GM10248 (cell line): ENCODE measurements at places on chromosomes 3 and 15.

- no peak for DNase-seq
Measured at GRCh38 chr3:171984883-171985282, 54.5 kb upstream of the FNDC3B start.

GRCh38 chr3:161319867-161320266 lies 51.5 kb downstream of the SPTSSB start:
- no peak for DNase-seq

GRCh38 chr15:92883876-92884435 lies 16.2 kb upstream of the CHD2 start:
- DNase-seq: no peak

DNA sequence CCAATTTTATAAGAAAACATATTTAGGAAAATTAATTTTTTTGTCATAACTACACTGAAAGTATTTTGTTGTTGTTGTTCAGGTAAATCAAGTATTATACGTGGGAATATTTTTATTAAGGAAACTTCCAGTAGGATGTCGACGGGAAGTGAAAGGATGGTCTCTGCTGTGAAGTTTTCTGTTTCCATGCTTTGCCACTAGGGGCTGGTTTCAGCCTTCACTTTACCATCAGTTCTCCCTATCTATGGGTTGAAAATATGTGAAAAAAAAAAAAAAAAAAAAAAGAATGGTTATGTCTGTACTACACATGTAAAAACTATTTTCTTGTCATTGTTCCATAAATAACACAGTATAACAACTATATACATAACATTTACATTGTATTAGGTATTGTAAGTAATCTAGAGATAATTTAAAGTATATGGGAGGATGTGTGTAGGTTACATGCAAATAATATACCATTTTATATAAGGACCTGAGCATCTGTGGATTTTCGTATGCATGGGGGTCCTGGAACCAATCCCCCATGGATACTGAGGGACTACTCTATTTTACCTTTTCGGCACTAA lies 136.7 kb downstream of the SMAD6 start:
- DNase-seq: no peak

- no peak for DNase-seq
Measured at GRCh38 chr3:72160351-72160750, 375.4 kb upstream of the PROK2 start.

DNA sequence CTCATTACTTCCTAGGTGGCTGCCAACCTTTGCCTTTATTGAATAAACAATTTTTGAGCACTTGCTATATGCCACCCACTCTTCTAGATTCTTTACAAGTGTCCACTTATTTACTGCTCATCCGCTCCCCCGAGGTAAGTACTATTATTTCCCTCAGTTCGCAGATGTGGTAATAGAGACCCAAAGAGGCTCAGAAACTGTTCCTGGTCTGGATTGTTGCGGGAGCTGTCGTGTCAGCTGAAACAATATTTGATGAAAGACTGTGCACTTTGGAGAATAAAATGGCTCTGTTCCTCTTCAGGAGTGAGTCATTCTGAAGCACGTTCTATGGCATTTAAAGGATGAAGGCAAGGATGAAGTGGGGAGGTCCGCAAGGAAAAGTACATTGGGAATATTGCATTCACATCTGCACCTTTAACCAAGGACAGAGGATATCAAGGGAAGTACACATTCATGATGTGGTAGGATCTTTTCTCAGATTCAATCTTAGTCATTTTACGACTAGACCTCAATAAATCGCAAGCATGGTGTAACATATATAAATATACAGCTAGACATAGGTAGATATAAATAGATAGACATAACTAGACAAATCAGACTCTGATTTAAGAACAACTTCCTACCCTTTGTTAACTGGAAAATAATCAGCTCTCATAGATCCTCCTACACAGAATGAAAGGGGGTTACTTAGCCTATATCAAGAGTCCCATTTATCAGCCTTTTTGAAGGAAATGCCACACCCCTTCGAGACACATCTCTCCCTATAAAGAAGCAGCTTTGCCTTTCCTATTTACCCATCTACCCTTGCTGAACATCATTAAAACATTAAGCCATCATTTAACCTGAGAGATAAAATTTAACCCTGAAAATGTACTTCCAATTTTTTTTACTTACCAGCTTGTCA lies 70.3 kb downstream of the RORA start:
- DNase-seq: no peak

- no peak for DNase-seq
Measured at GRCh38 chr3:160981217-160981938, 123.8 kb downstream of the B3GALNT1 start.

- no peak for DNase-seq
Measured at GRCh38 chr3:114221165-114221880, 16.1 kb downstream of the ZNF80 start.

DNA sequence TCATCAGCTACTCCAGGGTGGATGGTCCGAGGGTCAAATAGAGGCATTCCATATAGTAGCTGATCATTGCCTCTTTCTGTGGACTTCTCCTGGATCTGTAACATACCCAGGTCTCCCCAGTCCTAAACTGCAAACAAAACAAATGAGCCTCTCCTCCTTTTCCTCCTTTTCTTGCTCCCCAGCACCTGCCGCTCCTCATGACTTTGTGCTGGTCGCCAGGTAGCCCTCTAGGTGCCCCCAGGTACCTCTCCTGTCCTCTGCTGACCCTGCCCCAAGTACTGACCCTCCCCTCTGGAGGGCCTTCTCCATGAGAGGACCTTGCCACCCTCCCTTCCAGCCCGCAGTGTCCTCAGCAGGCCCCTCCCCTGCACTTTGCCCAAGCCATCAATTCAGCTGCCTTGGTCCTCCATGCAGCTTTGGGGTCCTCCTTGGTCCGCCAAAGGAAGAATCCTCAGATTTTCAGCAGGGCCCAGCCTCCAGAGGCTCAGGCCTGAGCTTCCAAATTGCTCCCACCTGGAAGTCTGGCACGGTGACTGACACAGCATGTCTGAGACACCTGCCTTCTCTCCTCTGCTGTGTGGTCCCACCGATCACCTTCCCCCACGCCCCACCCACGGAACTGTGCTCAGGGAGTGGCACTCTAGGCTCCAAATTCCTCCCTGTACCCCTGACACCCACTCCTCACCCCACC lies 111.0 kb downstream of the LRRK1 start:
- no peak for DNase-seq

DNA sequence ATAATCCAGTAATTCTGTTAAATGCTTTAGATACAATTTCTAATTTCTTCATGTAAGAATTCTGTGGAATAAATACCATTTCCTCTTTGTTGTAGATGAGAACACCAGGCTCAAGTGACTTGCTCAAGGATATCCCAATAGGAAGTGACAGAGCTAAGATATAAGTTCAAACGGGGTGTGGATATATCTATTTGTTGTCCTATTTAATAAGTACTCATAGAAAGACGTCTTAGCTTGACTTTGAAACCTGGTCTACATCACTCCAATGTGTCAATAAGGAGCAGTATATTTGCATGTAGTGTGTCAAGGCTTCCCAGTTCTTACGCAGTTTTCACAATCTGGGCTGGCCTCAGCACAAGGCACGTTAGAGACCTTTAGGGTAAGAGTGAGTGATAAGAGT lies 4.7 kb upstream of the GCSAM start:
- DNase-seq: no peak
